ENCODE measurements at places on chromosomes 3 and 15.

DNA sequence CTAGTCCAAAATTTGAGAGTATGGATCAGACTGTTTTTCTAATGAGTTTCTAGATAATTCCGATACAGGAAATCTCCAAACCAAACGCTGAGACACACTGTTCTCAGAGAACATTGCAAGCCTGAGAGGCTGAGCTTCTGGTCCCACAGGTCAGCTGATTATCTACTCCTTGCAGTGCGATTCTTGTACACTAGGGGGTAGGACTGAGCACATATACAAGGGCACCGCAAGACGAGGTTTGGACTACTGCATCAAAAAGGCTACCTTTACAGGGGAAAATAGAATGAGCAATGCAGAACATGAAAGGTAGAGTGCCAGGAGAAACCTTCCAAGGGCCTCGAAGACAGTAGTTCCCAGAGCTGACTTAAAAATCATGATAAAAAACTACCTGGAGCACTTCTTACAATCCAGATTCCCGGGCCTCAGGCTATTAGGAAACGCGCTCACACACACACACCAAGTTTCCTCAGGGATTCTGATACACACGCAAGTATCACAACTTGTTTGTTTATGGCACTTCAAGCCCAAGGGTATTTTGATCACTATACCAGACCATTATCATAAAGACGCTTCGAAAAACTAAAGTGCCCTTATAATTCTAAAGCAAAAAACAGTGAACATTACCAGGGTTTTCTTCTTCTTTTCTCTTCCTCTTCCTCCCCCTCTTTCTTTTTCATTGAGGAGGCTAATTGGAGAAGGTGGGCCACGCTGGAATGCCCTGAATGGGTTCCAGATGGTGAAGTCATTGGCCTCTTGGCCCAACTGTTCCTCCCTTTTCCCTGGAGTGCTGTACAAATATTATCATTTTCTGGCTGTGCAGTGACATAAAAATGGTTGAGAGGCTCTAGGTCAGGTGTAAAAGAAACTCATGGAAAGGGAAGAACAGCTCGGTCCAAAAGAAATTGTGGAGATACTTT lies 61.8 kb downstream of the SLC12A8 start:
- no peak for DNase-seq

GRCh38 chr3:196207159-196207832 lies 3.9 kb downstream of the ZDHHC19 start:
- no peak for DNase-seq

- no peak for DNase-seq
Measured at GRCh38 chr3:45128950-45129349, 17.2 kb downstream of the CDCP1 start.

GRCh38 chr3:45986303-45986982 lies 9.2 kb downstream of the FYCO1 start:
- DNase-seq, result no peak

- DNase-seq, result no peak
Measured at GRCh38 chr3:15268033-15268631, 62.1 kb downstream of the CAPN7 start.

DNA sequence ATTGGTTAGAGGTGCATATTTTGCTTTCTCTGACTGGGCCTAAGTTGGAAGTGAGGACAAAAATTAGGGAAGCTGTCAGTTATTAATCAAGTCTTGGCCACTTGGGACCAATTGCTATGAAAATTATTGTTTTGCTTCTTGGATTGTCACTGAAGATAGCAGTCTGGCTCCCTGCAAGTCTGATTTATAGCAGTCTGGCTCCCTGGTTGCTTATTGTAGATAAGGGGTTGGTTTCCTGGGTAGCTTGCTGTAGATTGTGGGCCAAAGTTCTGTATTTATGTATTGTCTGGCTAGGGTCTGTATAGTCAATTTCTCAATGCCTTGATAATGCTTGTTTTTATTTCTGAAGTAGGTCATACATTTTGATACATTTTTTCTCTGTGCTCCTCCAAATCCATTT lies 13.3 kb upstream of the DRD3 start:
- DNase-seq, result no peak

- no peak for DNase-seq
Measured at GRCh38 chr3:29353807-29354206, 72.9 kb downstream of the RBMS3 start.
